ENCODE measurements at places on chromosomes 11 and 22.

GRCh38 chr22:25495285-25495684 is 69.2 kb upstream of the GRK3 start:
- DNase-seq = no peak

GRCh38 chr11:126279191-126279590 is 3.7 kb upstream of the TIRAP start:
- no peak for DNase-seq

DNA sequence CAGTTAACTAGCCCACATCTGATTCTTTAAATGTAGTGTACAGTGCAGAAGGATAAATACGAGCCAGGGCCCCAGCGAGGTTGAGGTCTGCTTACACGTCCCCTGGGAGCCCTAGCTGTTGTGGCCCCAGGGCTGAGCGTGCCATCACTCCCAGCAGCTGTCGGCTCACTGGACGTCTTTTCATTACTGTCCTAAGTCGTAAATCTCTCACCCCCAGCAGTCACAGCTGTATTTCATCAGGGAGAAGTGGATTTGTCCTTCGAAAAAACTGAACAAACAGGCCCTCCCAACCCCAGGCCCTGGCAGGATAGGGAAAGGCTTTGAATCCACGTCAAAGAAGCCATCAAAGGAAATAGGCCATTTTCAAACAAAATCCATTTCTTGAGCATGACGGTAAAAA is 110.4 kb upstream of the CSNK2A3 start:
- no peak for DNase-seq

- no peak for DNase-seq
These were observed 91.3 kb downstream of the ZC3H12C start for GRCh38 chr11:110184456-110184855.

- no peak for DNase-seq
These were observed 12.8 kb downstream of the XRRA1 start for GRCh38 chr11:74936087-74936486.

DNA sequence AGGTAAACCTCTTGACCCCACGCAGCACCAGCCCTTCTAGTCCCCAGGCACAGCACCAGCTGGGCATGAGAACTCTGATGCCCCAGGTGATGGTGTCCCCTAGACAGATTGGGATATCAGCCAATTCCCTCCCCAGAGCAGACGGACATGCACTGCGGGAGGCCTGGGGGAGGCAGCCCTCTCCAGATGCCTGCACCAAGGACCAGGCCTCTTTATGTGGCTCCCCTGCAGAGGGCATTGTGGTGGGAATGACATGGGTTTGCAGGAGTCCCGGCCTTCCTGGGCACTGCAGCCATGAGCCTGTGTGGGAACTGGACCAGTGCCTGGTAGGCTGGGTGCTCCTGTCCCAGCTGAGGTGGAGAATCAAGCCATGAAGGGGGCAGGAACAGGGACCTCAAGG is 25.9 kb downstream of the PPM1F start:
- DNase-seq = no peak

All from right forelimb (tissue), 1 donor.